ENCODE measurements at places on chromosomes 1 and 21.

DNA sequence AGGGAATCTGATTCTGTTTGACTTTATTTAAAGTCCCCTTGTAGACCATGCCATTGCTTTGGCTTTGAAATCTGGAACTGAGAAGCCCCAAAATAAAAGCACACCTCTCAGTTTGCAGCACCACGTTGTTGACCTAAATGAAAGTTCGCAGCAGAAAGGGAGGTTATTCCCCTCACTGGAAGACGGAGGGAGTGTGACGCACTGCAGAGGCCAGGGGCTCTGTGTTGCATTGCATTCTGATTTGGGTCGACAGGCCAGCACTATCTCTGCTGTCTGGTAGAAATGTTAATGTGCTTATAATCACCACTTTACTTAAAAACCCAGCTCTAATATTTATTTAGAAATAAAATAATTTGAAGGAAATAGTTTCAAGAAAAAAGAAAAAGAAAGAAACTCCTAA is 675.2 kb upstream of the NR5A2 start:
- DNase-seq, result no peak

DNA sequence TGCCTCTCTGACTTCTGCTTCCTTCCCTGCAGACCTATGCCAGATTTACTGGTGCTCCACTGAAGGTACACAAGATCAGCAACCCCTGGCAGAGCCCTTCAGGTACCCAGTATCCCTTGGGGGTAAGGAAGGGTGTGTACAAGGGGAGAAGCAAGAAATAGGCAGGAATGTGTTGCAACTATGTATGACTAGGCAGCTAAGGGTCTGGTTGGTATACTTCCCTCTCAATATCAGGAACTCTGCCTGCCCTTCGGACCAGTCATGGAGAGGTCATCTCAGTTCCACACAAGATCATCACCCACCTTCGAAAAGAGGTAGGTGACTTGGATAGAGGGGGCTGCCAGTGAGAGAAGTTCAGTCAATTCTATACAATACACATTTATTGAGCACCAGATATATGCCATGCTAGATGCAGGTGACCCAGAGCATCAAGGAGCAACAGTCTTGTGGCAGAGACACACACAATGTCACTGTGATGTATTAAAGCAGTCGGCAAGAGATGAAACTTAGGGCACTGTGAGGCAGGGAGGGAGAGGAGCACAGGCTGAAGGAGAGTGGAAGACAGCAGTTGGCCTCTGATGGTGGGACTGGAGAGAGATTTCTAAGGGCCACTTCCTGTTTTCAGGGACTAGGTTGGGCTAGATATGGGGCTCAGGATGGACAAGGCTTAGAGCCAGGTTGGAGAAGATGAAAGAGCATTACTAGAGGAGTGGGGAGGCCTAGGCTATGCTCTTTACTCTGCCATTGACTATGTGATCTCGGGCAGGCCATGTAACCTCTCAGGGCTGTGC is 2.0 kb downstream of the MTX1 start:
- DNase-seq, result no peak

DNA sequence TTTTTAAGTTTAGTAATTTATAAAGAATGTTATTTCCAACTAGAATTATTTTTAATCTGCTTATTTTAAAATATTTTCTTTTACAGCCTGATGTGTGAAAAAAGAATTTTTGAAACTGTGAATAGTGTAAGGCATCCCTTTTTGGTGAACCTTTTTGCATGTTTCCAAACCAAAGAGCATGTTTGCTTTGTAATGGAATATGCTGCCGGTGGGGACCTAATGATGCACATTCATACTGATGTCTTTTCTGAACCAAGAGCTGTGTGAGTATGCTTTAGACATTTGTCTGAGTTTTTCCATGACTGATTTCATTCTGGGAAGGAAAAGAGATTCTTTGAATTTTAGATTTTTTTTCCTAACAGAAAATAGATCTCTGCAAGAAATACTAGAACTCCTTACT is 77.9 kb downstream of the GTF2B start:
- DNase-seq, result no peak

DNA sequence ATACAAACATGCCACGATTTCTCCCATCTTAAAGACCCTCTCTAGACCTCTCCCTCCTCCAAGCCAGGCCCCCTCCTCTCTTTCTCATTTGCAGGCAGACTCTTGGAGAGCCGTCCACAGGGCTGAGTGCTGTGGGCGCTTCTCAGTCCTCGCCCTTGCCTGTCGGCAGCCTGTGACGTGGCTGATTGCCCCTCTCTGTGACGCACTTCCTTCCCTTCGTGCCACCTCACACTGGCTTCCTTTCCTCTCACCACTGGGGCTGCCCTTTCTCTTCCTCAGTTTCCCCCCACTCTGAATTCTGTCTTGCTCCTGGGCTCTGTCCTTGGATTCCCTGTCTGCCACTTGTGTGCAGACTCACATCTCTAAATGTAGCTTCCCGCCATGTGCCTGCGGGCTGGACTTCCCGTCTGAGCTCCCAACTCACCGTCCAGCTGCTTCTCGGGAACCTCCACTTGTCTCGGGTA is 227.2 kb downstream of the CAMTA1 start:
- DNase-seq, result no peak

DNA sequence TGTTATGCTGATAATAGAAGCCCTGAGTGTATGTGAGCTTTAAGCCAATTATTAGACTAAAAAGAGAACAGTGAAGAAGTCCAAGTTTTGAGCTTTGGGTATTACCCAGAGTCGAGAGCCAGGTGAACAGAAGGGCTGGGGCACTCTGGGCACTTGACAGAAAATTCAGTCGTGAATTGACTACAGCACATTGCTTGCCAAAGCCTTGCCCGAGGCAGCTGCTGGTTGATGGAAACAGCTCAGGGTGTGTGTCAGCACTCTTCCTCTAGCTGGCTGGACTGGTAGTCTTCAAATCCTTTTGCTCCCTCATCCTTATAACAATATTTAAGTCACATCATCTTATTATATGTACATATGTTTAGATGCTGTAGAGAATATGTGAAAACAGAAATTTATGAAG is 21.3 kb downstream of the PDE4B start:
- DNase-seq, result no peak

DNA sequence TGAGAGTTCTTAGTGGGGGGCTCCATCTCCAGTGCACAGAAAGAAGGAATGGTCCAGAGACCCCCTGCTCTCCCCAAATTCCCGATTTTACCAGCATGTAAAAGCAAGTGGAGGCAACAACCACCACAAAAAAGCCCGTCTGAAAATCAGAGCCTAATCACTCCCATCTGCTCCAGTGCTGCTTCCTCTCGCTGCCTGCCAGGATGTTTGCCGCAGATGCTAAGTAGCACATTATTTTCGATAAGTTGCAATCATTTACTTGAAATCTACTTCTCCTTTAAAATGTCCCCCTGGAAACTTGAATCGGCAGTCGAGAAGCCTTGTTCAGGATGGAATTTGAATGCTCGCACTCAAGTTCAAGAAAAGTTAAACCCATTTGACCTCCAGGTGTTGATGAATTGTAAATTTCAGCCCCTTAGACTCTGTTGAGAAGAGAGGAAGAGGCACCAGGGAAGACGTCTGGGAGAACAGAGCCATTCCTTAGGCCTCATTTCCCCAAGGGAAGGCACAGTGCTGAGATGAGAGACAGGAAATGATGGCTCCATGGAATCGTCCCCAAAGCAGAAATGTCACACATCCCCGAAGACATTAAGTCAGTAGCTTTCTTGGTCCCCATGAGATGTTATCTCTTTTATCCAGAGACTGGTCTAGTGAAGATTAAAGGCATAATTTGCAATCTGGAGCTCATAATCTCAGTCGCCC is 221.3 kb downstream of the PBX1 start:
- DNase-seq, result no peak

DNA sequence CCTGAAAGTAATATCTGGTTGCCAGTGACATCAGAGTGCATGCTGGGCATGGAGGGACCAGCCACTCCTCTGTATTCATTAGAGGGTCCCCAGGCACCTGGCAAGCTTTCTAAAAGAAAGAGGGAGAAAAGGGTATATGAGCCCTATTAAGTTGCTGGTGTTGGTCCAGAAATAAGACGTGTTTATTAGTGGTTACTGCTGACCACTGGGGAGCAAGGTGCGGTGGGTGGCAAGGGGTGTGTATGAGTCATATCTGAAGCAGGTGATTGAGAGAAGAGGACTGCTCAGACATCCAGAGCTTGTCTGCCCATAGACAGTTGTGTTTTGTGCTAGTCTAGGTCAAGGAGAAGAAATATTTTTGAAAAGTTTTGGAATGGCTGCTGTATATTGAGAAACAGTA is 298.1 kb downstream of the TM2D1 start:
- no peak for DNase-seq

- DNase-seq, result no peak
These were observed 225.9 kb downstream of the SPATA17 start for GRCh38 chr1:217857061-217857460.

GRCh38 chr1:48202030-48202752 is 20.3 kb upstream of the SLC5A9 start:
- peak; percentile 65 for DNase-seq

GRCh38 chr21:37356706-37357105 is 9.9 kb upstream of the DYRK1A start:
- DNase-seq, result no peak

DNA sequence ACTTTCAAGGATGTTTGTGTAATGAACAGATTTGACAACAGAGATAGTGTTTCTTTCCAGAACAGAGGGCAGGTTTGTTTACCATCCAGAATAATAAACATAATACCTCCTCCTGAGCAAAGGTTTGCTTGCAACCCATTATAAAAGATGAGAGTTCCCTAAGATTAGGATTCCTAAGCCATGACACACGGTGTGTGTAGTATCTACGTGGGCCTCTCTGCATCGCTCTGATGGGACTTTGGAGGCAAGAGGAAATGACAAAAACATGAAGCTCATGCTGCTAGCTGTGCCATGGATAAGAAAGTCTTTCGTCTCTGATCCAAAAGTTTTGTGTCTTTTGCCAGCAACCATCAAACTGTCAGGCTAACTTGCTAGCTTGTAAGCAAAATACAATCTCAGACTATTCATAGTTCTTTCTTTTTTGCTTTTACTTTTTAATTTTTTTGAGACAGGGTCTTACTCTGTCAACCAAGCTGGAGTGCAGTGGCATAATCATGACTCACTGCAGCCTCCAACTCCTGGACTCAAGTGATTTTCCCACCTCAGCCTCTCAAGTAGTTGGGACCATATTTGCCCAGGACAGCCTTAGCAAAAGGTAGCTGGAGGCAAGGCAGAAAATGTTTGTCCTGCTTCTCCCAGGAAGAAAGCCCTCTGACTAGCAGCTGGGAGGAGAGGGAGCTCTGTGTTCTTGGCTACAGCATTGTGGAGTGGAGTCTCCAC is 81.1 kb downstream of the LHX4 start:
- DNase-seq, result no peak

GRCh38 chr1:228508840-228509415 is 21.7 kb downstream of the RNF187 start:
- DNase-seq, result no peak

GRCh38 chr1:211639475-211640300 is 35.7 kb downstream of the NEK2 start:
- DNase-seq, result no peak
